ENCODE measurements at places on chromosomes 12 and 14. TPM values are rescaled to one million over a fixed set of nuclear protein-coding genes. Genes with fewer than 3 reads are reported as not detected.
A peak's percentile ranks its signal among the peaks of the same experiment; 100 is the strongest.

Gene PTPRQ
- total RNA-seq = 0.95 TPM

Gene AICDA
- 0.58 TPM for total RNA-seq

DNA sequence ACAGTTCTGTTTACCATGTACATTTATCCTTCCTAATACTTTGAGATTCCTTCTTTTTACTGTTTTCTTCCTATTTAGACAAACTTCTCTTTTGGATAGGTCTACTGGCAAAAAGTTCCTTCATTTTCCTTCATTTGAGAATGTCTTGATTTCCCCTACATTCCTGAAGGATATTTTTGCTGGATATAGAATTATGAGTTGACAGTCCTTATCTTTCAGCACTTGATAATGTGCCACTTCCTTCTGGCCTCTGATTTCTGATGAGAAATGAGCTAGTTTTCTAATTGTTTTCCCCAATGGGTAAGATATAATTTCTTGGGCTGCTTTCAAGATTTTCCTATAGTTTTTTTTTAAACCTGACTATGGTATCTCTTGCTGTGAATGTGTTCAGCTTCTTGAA is 75.6 kb downstream of the CEP83 start:
- DNase-seq = no peak

- no peak for DNase-seq
Observed at GRCh38 chr14:77961847-77962580, 162.1 kb downstream of the ADCK1 start.

DNA sequence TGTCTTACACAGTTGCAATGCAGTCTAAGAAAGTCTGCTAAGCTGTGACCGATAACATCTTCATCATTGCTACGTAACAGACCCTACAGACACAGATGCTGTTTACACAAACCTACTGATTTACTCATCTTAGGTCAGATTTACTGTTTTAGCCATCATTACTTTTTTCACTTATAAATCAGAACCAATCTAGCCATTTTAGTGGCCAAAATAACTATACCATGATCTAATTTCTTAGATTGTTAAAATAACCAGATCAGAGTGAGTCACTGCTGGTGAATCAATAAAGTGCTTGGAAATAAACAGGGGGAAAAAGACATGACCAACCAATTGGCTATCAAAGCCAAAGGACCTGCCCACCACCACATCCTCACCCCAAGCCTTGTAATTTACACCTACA is 57.0 kb upstream of the FOXN3 start:
- DNase-seq = no peak

GRCh38 chr14:30159374-30159773 is 231.7 kb upstream of the PRKD1 start:
- DNase-seq = no peak

GRCh38 chr14:104973135-104973384 is 5.1 kb downstream of the AHNAK2 start:
- DNase-seq = peak; percentile 49

- DNase-seq = peak; percentile 70
Observed at GRCh38 chr12:52871291-52872039, 22.7 kb upstream of the KRT78 start.

GRCh38 chr14:21680072-21680471 is 6.5 kb upstream of the OR4E1 start:
- no peak for DNase-seq

All from lung (tissue), 17 donors.